ENCODE measurements at places on chromosomes 3 and 15. TPM values are rescaled to one million over a fixed set of nuclear protein-coding genes. Genes with fewer than 3 reads are reported as not detected.

- no peaks in the 10 kb centered on the region for H3K36me3 ChIP-seq
- no peak for DNase-seq
- H3K4me1 ChIP-seq: no peaks in the 10 kb centered on the region
- no peak overlapping the region for H3K4me3 ChIP-seq
These were observed 78.2 kb downstream of the LINGO1 start for GRCh38 chr15:77554306-77555080.

- DNase-seq: no peak
- H3K27me3 ChIP-seq: no peaks in the 10 kb centered on the region
- H3K4me1 ChIP-seq: no peaks in the 10 kb centered on the region
- peak overlapping the region; percentile 44 for H3K4me3 ChIP-seq
These were observed 546 bp downstream of the TRIM59 start for GRCh38 chr3:160448845-160449635.

GRCh38 chr3:48857641-48858040 lies 10.0 kb upstream of the PRKAR2A start:
- H3K27me3 ChIP-seq: no peaks in the 10 kb centered on the region
- no peaks in the 10 kb centered on the region for H3K4me1 ChIP-seq
- H3K36me3 ChIP-seq: no peaks in the 10 kb centered on the region
- no peak for DNase-seq
- H3K27ac ChIP-seq: no peak overlapping the region
- H3K4me3 ChIP-seq: no peak overlapping the region

GRCh38 chr3:78888635-78889034 lies 879.2 kb downstream of the ROBO1 start:
- DNase-seq: no peak
- no peak overlapping the region for H3K27ac ChIP-seq
- H3K4me3 ChIP-seq: no peak overlapping the region
- H3K4me1 ChIP-seq: no peaks in the 10 kb centered on the region

Gene CEP19
- 2.0 TPM for polyA plus RNA-seq

Gene AHSG
- polyA plus RNA-seq: not detected

All from ovary (tissue), 10 donors.